WTC11 (cell line): ENCODE measurements at places on chromosomes 5 and 9. TPM values are rescaled to one million over a fixed set of nuclear protein-coding genes. Genes with fewer than 3 reads are reported as not detected.

The SCGB3A2 gene
- 57.3 to 79.1 TPM (median 66.0 TPM) in 3 replicates for total RNA-seq

DNA sequence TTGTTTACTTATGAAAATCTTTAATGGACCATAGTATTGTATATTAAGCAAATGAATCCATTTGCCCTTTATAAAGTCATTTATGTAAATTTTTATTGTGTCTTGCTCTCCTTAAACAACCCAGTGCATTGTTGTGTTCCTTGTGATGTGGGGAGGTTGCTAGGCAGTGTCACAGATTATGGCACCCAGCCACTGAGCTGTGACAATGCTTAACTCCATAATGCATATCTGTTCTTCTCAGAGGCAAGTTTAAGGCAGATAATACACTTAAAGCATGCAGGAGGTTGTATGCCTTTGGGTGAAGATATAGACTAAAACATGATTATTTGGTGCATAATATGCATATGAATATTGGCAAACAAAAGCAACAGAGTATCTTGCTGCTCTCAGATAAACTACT, 269.6 kb upstream of the RIOK2 start:
- H3K4me3 ChIP-seq: no peak overlapping the region
- H3K27ac ChIP-seq: no peak overlapping the region
- H3K27me3 ChIP-seq: no peaks in the 10 kb centered on the region
- H3K36me3 ChIP-seq: no peaks in the 10 kb centered on the region
- H3K4me1 ChIP-seq: peaks cover 5% of the 10 kb centered on the region
- no peak for DNase-seq

GRCh38 chr5:95864944-95865504, 42.5 kb upstream of the GLRX start:
- no peak for DNase-seq
- no peaks in the 10 kb centered on the region for H3K27me3 ChIP-seq
- no peak overlapping the region for H3K4me3 ChIP-seq
- H3K27ac ChIP-seq: no peak overlapping the region
- peaks cover 13% of the 10 kb centered on the region for H3K4me1 ChIP-seq
- H3K36me3 ChIP-seq: no peaks in the 10 kb centered on the region

GRCh38 chr9:87405677-87406542, 91.8 kb upstream of the DAPK1 start:
- H3K4me1 ChIP-seq: peaks cover 85% of the 10 kb centered on the region
- DNase-seq: no peak
- H3K27me3 ChIP-seq: no peaks in the 10 kb centered on the region; the same call in 1 of the 2 replicates
- H3K36me3 ChIP-seq: peaks cover under 1% of the 10 kb centered on the region
- peak overlapping the region; percentile 41 for H3K4me3 ChIP-seq
- H3K27ac ChIP-seq: peak overlapping the region; percentile 86

DNA sequence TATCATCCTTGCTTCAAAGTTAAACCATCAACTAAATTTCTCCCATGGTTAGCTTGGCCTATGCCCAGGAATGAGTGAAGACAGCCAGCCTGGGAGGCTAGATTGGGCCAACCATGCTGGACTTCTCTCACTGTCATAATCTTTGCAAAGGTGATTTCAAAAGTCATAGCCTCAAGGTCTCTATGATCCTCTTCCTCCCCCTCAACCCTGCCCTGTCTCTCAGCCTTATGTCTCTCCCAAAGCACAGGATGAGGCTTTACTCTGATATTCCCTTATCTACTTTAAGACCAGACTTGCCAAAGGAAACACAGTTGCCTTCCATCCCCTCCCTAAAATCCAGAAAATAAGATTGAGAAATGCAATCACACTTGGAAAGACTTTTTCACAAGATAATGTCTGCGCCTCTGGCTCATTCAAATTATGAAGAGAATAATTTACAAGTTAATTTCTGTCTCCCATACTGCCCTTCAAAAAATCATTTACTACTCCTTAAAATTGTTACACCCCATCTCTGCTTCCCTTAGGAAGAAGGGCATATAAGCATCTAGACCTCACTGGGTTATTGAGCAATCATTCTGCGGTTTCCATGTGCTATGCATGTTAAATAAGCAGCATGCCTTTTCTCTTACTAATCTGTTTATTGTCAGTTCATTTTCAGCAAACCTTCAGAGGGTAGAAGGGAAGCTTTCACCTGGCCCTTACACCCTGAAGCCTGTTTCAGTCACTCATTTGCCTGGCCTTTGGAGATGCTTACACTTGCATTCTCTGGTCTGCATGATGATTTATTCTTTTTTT, 113.8 kb upstream of the ANKRD55 start:
- H3K4me3 ChIP-seq: no peak overlapping the region
- no peak for DNase-seq
- peaks cover 10% of the 10 kb centered on the region for H3K4me1 ChIP-seq
